ENCODE measurements at places on chromosomes 6 and 20. TPM values are rescaled to one million over a fixed set of nuclear protein-coding genes. Genes with fewer than 3 reads are reported as not detected.

GRCh38 chr6:2008383-2008976 lies 236.9 kb downstream of the GMDS start:
- no peak for DNase-seq

DNA sequence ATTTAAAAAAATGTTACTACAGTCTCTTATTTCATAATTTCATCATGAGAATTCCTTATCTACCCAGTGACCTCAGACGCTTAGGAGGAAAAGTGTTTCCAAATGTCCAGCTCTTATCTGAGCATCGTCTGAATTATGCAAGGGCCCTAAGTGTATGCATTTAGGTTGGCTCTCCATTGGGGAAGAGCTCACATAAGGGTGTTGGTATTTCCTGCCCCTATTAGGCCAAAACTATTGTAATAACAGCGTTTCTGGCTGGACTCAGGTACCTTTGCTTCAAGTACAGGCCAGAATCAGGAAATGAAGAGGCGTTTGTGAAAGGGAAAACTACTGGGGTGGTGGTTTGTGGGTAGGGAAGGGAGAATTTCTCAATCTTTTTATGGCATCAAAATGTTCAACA lies 40.4 kb upstream of the SGK1 start:
- DNase-seq = no peak

GRCh38 chr6:43804550-43805223 lies 34.7 kb downstream of the VEGFA start:
- no peak for DNase-seq

LY6G6C gene
- total RNA-seq = 0.54 TPM

SNPH gene
- 1.3 TPM for total RNA-seq

POM121L2 gene
- not detected for total RNA-seq

- no peak for DNase-seq
Measured at GRCh38 chr6:43058531-43058930, 703 bp downstream of the MRPL2 start.

TCP11 gene
- 2.2 TPM for total RNA-seq

All from hematopoietic multipotent progenitor cell (in vitro differentiated cells).